NCI-H524 (cell line): ENCODE measurements at places on chromosomes 1 and 21.

DNA sequence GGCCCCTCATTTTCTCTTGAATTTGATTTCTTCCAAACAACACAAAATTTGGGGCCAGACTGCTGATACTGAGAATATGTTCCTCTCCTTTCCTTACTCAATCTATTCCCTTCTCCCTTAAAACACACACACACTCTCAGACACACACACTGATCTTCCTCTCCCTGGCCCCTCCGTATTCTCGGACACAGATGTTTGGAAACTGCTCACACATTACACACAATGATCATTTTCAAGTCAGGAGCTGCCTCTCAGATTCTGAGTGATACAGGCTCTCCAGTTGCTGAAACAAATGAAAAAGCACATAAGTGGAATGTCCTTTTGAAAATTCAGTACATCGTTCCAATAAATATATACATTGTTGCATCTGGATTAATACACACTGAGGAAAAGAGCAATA is 161.3 kb downstream of the CLEC20A start:
- no peak for DNase-seq

GRCh38 chr1:236754525-236755210 is 40.4 kb upstream of the MTR start:
- DNase-seq: no peak

DNA sequence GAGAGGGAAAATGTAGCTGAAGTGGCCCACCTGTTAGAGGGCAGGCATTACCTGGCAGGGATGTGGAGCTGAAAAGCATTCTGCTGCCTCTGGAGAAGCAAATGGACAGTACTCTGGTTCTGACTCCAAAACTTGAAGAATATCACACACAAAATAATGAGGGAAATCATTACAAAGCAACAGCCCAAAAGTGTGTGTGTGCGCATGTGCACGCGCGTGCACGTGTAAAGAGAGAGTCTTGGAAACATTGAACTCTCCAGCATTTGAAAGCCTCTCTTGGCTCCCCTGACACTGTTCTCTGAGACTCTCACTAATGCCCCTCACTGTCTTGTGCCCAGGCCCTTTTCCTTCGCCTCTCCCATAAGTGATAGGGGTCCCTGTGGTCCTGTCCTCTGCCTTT is 2.3 kb upstream of the VTCN1 start:
- no peak for DNase-seq

- no peak for DNase-seq
Measured at GRCh38 chr1:200150721-200151120, 123.2 kb downstream of the NR5A2 start.

DNA sequence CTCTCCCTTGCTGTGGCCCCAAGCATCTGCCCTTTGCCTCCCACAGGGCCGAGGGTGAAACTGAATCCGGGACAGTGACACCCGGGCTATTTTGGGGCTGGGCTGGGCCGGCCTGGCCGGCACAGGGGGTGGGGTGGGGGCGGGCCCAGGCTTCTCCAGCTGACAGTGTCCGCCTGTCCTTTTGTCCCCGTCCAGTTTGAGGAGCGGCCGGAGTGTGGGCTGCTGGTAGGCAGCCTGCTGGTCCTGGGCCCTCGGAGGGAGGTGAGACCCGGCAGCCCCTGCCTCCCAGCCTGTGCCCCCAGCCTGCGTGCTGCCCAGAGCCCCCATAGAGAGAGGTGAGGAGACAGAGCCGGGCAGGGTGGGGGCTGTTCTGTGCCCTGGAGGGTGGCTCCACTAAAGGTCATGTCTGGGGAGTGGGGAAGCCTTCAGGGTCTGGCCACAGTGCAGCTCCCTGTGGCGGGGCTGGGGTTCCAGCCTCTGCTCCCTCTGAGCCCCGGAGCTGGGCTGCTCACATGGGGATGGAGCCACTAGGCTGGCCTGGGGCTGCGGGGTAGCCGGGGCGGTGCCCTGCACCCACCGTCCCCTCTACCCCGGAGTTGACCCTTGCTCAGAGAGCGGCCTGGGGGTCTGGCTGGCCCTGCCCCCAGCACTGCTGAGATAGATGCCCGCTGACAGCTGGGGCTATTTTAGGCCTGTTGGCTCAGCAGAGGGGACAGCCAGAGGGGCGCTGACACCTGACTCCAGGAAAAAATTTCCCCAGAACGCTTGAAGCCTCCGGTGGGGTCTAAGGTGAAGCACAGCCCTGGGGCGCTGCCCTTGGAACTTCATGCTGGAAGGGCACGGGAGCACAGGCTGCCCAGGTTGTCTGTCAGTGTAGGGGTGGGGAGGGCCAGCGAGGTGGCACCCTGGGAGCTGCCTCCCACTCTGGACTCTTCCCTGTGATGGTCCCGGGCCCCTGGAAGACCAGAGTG is at the start of gene OBSCN:
OBSCN (plus strand) TSS at position 194 of the 971 bp plus-strand sequence. CDS start 3,740 bp downstream, outside the sequence.
- no peak for DNase-seq

DNA sequence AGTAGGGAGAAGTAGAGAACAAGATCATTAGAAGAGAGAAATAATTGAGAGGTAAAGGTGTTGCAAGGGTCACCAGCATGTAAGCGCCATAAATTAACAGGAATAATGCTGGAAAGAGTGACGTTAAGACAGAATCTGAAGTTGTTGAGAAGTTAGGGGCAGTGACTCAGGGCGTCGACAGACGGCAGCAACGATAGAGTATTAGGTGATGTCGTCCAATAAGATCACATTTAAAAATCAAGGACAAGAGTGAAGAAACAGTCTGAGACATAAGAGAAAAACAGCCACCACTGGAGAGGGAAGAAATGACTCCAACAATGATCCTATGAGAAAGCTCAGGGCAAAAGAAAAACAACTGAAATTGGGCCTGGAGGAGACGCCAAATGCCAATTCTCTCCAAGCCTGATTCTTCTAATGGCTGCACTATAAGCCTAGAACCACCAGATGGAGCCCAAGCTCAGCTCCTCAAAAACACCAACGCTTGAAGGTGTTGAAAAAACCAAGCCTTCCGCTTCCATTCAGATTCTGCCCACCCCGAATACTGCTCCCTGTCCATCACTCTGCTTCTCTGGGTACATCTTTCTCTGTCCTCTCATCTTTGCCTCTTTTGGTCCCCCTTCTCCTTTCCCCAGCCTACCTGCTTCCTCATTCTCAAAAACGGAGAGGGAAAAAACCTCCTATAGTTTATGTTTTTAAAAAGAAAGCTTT is 70.0 kb downstream of the LUZP1 start:
- DNase-seq: peak; percentile 29

DNA sequence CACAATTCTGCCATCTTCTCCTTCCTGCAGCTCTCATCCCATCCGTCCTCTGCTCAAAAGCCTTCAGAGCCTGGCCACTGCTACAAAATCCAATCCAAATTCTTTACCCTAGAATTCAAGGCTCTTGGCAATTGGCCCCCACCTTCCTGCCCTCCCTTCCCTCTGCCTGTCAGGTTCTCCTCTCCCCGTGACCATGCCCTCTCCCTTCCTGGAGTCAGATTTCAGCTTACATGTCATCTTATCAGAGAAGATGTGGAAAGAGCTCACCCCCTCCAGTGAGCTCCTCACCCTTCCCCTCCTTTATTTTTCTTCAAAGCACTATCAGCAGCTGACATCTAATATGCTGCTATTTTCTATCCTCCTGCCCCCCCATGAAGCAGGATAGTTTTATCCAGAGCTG is 86.9 kb downstream of the GRIK3 start:
- peak; percentile 72 for DNase-seq

DNA sequence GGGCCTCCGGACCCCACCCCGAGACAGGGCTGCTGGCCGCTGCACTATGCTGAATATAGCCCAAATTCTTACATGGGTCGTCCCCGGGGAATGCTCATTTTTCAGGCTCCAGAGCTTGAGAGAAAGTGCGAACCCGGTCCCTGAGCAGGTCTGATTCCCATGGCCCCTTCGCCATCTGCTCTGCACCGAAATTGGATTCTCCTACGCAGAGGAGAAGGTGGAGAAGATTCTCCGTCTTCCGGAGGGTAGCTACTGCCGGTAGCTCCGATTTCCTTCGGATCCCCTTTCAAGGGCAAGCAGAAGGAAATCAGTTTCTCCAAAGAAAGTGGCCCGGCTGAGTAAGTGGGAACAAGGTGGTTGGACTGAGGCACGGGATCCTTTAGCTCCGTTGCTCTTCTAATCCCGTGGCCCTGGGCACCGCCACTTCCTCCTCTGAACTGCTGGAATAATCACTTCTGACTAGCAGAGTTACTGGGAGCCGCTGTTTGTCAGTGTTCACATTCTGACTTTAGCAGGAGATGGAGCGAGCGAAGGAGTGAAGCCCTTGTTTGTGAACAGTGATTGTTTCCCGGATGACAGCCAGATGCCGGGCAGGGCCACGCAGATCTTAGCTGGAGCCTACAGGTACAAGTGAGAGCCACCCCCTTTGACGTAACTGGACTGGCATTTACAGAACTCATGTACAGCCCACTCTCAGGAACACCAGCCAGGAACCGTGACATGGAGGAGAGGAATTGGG is 1.1 kb upstream of the ZNF496 start:
- DNase-seq: no peak

- no peak for DNase-seq
Measured at GRCh38 chr1:206535853-206536188, 28.5 kb downstream of the RASSF5 start.

DNA sequence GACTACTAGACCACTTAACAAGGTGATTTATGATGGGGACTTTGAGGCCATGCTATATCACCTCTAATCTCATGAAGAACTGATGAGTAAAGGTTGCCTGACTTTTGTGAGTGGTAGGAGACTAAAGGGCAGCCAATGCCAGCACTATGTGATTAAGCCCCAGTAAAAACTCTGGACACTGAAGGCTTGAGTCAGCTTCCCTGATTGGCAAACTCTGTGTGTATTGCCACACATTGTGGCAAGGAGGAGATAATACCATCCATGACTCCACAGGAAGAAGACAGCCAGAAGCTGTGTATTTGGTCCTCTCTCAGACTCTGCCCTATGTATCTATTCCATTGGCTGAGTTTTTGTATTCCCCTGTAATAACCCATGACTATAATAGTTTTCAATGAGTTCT is 413.3 kb upstream of the ZRANB2 start:
- no peak for DNase-seq
